Stimulated activated CD4-positive, alpha-beta T cell treated with anti-CD3 and anti-CD28 coated beads, Interleukin-4, amount 100 ng/mL, for 4 hours (primary cell): ENCODE measurements at places on chromosomes 1 and 21.

DNA sequence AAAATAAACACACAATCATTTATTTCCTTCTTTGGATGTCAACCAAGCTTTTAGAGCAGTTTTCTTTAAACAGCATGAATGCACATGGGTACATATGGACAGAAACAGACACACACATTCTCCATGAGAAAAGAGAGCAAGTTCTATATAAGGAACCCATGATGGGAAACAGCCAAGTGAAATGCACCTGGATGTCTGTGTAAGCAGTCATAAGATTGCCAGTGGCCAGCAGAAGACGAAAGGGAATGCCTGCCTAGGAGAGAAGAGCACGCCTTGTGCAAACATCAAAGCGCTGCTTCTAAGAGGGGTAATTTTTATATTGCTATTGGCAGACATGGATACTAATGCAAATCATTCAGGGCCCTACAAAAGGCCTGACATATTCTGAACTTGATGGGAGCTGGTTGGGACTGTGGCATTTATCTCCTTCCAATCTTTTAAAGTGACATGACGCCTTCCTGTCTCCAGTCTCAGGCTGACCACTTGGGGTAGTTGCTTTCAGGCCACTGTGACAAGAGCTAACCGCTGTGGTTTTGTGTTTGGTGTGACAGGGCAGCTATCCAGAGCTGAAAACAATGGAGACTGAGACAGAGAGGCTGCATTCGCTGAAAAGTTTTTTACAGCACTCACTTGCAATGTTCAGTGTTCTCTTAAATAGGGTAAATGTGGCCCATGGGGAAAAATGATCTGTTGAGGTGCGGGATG is 75.0 kb upstream of the DPT start:
- DNase-seq, result no peak

DNA sequence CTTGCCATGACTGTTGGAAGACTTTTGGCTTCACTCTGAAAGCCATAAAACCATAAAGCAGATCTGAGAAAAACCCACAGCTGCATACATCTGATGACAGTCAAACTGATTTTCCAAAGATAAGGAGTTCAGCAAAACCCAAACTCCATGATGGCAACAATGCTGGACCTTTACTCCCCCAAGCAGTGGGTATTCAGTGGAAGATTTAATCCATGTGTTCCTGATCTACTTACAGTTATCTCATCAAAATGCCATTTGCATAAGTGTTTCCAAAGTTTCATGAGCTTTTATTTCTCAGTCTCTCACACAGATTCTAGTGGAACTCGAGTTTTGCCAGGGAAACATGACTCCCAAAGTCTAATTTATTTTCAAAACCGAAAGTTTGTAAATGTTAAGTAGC is 184.9 kb downstream of the ZC3H11B start:
- no peak for DNase-seq

DNA sequence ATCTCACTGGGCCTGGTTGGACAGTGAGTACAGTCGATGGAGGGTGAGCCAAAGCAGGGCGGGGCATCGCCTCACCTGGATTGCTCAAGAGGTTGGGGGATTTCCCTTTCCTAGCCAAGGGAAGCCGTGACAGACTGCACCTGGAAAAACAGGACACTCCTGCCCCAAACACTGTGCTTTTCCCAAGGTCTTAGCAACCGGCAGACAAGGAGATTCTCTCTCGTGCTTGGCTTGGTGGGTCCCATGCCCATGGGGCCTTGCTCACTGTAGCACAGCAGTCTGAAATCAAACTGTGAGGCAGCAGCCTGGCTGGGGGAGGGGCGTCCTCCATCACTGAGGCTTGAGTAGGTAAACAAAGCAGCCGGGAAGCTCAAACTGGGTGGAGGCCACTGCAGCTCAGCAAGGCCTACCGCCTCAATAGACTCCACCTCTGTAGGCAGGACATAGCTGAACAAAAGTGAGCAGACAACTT is 11.3 kb downstream of the C1orf105 start:
- no peak for DNase-seq

DNA sequence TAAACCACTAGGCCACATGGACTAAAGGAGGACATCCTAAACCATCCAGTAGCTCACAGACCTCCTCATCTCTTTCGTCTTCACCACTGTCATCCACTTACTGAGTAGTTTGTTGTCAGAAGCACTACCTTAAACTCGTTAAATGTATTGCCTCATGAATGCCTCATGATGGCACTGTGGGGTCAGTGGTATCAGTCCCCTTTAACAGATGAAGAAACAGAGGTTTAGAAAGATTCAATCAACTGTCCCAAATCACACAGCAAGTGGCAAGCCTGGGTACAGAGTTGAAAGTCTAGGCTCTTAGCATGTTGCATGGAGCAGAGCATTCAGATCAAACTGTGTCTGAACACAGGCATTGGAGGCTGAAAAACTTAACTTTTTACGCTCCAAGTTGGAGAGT is 183.6 kb upstream of the KIAA0040 start:
- DNase-seq, result no peak

- DNase-seq, result no peak
Measured at GRCh38 chr1:64659478-64660138, 85.3 kb upstream of the RAVER2 start.

- no peak for DNase-seq
Measured at GRCh38 chr1:66288048-66288447, 245.9 kb upstream of the SGIP1 start.

DNA sequence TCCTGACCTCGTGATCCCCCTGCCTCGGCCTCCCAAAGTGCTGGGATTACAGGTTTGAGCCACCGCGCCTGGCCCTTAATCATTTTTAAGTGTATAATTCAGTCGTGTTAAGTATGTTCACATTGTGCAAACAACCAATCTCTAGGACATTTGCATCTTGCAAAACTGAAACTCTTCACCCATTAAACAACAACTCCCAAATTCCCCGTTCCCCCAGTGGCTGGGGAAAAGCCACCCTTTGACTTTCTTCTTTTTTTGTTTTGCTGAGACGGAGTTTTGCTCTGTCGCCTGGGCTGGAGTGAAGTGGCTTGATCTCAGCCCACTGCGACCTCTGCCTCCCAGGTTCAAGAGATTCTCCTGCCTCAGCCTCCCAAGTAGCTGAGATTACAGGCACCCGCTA is 6.5 kb upstream of the THEMIS2 start:
- no peak for DNase-seq

- DNase-seq, result no peak
Measured at GRCh38 chr21:20469361-20469760, 528.8 kb upstream of the NCAM2 start.

DNA sequence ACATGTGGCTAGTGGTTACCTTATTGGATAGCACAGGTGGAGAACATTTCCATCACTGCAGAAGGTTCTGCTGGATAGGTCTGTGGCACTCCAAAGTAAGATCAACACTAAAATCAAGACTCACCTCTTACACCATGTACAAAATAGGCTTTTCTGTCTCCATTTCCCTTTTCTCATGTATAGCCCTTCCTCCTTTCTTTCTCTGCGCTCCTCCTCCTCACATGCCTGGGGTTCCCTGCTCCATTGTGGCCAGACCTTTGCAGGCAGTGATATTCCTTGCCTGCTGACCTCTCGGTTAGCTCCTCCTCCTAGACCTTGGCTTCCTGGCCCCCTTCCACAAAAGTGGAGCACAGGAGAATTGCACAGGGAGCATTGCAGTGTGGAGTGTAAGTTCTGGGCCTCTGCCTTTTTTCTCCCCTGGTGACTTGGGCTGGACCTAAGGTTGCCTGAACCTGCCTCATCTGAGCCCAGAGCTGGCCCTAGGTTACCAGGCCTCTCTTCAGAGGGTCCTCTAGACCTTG is 33.2 kb upstream of the RBM15 start:
- DNase-seq, result no peak

GRCh38 chr1:69163241-69163640 is 404.5 kb upstream of the LRRC7 start:
- no peak for DNase-seq

- DNase-seq, result no peak
Measured at GRCh38 chr1:214584805-214585766, 17.9 kb upstream of the CENPF start.

DNA sequence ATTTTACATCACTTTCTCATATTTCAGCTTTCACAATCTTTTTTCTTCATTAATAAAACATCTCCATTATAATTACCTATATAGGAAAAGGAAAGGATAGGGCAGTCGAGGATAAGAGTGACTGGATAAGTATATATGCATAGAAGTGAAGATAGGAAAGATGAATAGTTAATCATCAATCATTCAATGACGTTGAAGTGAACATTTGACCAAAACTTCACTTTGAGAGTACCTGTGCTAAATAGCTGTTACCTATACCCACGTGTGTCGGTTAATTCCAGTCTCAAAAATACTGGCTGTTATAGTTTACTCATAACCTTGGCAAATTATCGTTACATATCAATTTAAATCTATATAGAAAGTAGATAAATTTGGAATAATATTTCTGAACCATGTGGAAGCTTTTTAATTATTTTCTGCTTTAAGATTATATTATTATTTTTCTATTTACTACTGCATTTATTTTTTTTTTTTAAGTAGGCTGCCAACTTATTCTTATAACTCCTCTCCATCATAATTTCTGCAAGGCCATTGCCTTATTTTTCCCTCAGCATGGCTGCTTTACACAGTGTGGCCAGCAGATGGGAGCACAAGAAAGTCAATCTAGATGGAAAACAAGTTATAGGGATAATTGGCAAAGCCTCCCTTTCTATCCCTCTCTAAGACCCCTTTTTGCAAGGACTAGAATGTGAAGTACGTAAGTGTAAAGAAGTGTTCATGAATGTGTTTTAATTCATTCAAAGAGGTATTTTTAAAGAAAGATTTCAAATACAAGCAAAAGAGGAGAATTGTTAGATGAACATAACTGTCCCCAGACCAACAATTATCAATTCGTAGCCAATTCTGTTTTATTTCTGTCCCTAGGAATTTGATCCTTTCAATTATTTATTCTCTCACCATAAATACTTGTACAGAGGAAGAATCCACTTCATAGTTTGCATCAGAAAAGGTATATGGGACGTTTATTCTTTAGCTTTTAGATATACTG is 290.4 kb downstream of the KCNT2 start:
- DNase-seq, result no peak

- DNase-seq, result no peak
Measured at GRCh38 chr1:33007190-33008050, 29.3 kb downstream of the AK2 start.

DNA sequence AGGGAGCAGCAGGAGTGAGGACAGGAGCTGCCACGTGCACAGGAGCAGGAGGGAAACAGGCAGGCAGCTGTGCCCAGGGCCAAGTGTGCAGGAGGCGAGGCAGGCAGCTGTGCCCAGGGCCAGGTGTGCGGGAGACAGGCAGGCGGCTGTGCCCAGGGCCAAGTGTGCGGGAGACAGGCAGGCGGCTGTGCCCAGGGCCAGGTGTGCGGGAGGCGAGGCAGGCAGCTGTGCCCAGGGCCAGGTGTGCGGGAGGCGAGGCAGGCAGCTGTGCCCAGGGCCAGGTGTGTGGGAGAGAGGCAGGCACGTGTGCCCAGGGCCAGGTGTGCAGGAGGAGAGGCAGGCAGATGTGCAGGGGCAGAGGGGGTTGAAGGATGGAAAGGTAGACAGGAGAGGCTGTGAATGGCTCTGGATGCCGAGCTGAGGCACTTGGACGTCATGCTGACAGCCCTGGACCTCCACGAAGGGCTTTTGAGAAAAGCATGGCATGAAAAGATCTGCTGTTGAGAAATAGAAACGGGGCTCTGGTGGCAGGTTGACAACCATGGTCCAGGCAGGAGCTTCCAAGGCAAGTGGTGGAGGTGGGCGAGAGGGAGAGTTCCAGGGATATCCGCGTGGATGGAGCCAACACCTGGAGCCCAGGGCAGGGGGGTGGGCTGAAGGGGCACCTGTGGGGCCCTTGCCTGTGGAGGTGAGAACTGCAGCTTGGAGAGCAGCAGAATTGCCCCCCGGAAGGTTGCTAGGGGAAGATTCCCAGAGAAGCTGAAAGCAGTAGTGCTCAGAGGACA is 19.1 kb upstream of the NPHP4 start:
- no peak for DNase-seq

DNA sequence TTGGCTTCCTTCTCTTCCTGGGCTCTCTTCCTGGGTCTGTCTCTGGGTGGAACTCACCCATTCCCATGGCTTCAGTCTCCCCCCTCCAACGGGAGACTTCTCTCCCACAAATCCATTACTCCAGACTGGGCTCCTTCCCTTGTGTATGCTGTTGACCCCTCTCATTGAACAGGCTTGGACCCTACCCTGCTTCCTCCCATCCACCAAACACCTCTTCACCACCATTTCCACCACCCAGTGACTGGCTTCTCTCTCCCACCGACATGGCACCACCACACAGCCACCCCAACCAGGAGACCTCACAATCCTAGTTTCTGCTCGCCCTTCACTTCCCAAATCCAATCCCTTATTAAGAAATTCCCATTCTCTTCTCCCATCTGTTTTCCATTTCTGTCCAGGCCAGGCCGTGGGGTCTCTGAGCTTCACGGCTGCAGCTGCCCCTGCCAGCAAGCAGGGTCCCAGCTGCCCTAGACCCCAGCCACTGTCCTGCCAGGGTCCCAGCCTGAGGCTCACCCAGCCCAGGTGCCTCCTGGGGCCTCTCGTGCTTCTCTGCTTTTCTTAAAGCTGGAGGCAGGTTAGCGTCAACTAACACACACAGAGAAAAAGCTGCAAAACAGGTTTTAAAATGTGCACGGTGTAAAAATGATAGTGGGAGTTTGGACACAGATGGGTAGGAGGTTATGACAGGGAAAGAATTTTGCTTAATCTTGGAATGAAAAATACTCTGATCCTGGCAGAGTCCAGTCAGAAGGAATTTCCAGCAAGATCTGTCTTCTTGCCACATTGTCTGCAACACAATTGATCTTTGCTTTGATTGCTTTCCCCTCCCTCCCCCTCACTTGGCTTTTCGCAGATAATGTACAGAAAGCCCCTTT is 383.8 kb upstream of the VAMP3 start:
- DNase-seq, result no peak

- DNase-seq, result no peak
Measured at GRCh38 chr1:13871886-13872285, 171.9 kb downstream of the PRDM2 start.

DNA sequence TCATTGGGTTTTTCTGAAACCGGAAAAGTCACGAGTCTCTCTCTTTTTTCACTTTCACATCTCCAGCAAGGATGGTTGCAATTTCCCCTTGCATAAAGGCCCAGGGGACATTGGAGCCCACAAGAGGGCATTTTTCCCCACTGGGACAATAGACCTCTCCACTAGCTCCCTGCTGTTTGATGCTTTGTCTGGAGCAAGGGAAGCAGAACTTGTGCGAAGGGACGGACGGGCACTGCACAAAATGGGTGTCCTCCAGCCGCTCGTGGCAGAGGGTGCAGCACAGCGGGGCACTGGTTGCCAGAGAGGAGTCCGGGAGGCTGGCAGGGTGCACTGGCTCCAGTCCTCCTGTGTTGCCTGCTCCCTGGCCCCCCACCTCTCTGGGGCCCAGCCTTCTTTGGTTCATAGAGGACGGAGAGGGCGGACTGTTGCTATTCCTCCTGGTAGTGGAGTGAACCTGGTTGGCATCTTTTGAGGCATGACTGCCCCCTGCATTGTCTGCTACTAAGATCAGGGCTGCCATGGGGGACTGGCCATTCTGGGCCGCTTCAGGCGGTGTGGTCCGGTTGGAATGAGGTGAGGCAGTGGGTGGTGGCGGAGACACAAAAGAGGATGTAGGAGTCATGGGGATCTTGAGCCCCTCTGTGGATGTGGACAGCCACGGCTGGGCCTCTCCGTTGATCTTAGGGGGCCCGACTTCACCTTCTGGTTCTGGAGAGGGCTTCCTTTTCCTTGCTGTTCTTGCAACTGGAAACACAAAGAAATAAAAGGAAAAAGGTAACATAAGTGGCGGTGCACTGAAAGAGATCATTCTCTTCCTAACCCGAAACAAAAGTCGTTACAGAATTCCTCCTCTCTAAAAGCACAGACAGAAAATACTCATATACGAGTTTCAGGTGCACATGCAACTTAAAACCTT is 2.6 kb downstream of the IRF2BP2 start:
- DNase-seq, result no peak

- no peak for DNase-seq
Measured at GRCh38 chr1:52007215-52008002, 16.9 kb upstream of the RAB3B start.
